DND-41 (cell line): ENCODE measurements at places on chromosomes 6 and 20.
A peak's percentile ranks its signal among the peaks of the same experiment; 100 is the strongest.

- DNase-seq, result no peak
These were observed 74.6 kb downstream of the PHACTR3 start for GRCh38 chr20:59678951-59679350.

DNA sequence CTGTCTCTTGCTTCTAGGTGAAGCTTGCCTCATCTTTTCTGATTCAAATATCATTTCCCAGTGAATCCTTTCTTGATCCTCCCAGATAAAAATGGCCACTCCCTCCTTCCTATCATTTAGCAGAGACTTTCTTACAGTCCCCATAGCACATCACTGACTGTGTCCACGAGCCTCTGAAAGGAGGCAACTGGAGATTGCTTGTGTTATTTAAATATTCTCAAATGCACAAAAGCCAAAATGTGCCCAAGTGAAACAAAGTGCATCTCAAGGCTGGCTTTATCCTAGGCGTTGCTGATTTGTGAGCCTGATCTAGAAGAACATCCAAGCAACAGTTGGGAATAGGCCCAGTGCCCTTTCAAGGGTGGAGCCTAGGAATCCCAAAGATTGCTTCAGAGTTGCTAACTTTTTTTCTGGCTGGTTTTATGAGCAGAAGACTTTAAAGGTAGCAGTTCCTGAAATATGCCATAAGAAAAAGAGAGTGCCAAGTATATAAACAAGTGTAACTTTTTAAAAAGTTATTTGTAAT is 393.6 kb downstream of the CD83 start:
- no peak for DNase-seq

- no peak for DNase-seq
These were observed 82.1 kb downstream of the UNC5CL start for GRCh38 chr6:40956936-40957335.

GRCh38 chr20:18039063-18039462 is 18.7 kb downstream of the OVOL2 start:
- no peak for DNase-seq

- no peak for DNase-seq
These were observed 29.3 kb downstream of the FOXF2 start for GRCh38 chr6:1418471-1419191.

DNA sequence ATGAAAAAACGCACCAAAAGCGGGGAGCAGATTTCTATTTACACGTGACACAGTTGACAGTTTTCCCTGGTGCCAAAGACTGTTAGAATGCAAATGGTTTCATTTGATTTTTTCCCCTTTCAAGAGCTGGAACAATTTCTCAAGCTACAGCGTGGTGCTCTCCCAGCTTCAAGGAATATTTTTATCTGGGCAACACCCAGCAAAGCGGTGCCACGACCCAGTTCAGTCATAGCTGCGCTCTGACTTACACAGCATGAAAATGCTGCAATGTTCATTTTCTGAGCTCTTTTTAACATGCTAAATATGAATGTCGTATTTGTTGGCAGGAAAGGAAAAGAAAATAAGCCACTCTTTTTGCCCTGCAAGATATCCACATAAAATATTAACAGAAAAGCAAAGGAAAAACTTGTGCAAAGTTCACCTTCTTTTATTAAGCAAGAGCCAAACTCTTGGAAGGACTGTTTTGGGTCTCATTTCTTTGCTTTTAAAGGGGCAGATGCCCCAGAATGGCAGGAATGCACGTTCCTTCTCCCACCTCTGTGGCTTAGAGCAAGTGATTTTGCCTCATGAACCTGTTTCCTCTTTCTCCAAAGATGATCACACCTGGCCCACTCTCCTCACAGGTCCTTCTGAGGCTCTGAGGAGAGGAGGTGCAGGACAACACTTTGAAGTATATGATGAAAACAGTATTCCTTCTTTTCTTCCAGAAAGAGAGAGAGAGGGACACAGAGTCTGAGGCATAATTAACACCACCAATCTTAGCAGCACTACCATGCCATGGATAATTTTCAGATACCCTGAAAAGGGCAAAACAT is 47.0 kb downstream of the TTI1 start:
- no peak for DNase-seq

DNA sequence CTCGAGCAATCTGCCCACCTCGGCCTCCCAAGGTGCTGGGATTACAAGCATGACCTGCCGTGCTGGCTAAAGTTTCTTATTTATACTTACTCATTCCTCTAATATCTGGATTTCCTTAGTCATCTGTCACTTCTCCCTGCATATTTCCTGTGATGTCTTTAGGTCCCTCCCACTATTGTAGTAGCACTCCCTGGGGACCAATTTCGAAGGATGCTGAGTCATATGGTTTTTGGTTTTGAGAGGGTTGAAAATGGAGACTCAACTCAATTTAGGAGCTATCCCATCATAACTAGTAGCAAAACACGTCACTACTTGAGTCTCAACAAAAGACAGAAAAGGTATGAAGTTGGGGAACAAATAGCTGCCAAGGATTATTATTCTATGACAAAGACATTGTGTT is 20.2 kb downstream of the MCUR1 start:
- DNase-seq, result peak; percentile 48

DNA sequence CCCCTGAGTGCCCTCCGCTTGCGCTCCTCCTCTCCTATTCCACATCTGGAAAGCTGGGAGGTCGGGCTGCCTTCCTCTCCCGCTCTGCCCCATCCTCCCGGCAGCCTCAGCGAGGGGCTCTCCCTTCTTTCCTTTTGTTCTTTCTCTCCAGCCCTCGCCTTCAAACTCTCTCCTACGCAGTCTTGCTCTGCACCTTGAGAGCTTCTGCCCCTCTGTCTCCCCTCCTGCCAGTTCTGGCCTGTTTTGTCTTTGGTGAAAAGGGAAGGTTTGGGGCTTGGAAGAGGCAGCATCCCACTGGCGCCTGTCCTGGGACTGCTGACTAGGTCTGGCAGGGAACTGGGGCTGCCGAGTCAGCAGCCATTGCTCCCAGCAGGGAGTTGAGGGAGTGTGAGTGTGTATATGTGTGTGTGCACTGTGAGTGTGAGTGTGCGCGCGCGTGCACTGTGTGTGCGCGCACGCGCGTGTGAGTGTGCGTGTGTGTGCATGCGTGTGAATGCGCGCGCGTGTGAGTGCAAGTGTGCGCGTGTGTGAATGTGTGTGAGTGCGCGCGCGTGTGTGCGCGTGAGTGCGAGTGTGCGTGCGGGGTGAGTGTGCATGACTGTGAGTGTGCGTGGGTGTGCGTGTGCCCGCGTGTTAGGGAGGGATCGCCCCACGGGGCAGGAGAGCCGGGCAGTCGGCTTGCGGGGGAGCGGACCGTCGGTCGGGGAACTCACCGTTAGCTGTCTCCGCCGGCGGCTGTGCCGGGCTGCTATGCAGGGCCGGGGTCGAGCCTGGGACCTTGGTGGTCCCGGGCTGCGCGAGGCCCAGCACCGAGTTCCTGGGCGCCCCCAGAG is 523 bp downstream of the CPXM1 start:
- DNase-seq, result no peak

GRCh38 chr6:5712349-5713215 is 294.1 kb downstream of the NRN1 start:
- no peak for DNase-seq

DNA sequence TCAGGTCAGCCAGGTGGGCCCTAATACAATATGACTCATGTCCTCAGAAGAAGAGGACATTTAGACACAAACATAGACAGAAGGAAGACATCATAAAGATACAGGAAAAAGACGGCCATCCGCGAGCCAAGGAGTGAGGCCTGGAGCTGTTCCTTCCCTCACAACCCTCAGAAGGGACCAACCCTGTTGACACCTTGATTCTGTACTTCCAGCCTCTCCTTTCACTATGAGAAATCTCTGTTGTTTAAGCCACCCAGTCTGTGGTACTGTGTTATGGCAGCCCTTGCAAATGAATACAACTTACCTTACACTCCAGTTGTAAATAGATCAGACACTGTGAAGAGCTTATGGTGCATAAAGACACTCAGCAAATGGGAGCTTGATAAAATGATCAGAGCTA is 199.7 kb downstream of the SAMD5 start:
- DNase-seq, result no peak
